NCI-H1105 (cell line): ENCODE measurements at places on chromosomes 2 and 18.
A peak's percentile ranks its signal among the peaks of the same experiment; 100 is the strongest.

DNA sequence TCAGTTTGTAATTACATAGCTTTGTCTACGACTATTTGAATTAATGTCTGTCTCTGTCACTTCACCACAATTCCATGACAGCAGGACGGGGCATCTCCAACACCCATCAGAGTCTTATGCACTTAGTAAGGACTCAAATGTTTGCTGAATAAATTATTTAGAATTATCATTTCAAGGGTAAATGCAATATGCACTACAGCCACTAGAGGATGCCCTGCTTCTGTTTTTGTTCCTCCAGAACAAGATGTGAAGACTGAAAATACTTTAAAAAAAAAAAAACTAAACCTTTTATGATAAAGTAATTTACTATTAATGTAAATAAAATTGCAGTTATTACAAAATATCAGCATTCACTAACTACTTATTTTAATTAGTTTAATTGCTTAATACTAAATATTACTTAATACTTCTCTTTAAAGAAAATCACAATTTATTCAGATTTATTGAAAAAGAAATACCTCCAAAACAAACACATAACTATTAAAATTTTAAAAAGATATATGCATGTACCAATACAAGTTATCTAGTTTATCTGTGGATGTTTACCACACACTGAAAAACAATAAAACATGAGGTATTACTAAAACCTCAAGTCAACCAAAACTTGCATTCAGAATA is 3.2 kb downstream of the PIGN start:
- DNase-seq: peak; percentile 50

DNA sequence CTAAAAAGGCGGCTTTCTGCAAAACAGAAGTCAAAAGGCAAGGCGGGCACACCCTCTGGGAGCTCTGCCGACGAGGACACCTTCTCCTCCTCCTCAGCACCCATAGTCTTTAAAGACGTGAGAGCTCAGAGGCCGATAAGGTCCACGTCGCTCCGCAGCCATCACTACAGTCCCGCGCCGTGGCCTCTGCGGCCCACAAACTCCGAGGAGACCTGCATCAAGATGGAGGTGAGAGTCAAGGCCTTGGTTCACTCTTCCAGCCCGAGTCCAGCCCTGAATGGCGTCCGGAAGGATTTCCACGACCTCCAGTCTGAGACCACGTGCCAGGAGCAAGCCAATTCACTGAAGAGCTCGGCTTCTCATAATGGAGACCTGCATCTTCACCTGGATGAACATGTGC is 36.1 kb downstream of the SOCS6 start:
- no peak for DNase-seq

DNA sequence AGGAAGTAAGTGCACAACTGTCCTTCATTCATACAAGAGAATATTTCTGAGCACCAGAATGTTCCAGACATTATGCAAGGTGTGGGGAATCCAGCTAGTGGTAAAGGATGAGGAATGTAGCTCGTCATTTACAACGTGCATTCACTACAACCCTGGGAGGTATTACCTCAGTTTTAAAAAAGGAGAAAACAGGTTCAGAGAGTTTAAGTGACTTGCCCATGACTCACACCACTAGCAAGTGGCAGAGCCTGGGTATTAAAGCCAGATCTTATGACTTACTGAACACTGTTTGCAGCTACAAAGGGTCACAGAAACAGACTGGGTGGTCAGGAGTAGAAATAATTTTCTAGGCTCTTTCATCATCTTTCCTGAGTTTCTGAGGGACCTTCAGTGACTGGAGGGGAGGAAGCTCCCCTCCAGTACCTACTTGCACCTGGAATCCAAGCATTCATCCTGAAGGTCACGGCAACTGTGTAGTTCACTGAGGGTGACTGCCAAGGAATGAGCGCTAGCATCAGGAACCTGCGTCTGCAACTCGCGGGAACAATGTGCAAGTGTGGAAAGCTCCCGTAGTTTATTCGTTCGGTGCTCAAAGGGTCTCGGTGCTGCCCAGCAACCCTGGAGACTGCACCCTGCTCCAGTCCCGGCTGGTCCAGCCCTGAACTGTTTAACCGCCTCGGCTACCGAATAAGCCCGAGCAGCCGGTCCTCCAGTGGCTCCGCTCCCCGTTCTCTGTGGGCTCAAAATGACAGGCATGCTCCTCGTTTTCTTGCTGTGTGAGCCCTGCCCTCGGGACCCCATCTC is 647 bp downstream of the CCDC121 start:
- no peak for DNase-seq

GRCh38 chr2:12407160-12407559 is 309.6 kb upstream of the TRIB2 start:
- DNase-seq: no peak

DNA sequence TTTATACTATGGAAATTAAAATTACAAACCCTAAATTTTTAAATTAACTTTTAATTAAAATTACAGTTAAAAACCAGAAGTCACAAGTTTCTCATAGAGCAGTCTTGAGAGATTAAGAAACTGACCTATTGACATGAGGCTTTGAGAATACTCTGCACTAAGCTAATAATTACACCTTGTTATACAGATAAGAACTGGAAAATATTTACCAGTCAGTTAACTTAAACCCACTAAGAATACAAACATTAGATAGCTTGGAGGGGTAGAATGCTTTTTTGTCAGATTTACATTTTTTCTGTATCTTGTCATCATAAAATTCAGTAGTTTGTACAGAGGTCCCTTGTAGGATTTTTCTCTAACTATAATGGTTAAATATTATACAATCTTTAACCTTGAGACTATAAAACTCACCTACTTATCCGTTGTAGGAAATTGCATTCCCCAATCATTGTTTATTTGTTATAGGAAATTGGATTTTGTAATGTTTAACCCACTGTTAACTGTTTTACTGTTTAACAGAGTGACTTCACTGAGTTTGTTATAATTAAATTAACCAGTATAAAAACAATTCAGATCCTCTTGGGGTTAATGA is 219.7 kb upstream of the PKDCC start:
- no peak for DNase-seq
